Activated naive CD8-positive, alpha-beta T cell treated with anti-CD3 and anti-CD28 coated beads, Interleukin-2, amount 50 U/mL, for 24 hours (primary cell): ENCODE measurements at places on chromosomes 6 and 20.

DNA sequence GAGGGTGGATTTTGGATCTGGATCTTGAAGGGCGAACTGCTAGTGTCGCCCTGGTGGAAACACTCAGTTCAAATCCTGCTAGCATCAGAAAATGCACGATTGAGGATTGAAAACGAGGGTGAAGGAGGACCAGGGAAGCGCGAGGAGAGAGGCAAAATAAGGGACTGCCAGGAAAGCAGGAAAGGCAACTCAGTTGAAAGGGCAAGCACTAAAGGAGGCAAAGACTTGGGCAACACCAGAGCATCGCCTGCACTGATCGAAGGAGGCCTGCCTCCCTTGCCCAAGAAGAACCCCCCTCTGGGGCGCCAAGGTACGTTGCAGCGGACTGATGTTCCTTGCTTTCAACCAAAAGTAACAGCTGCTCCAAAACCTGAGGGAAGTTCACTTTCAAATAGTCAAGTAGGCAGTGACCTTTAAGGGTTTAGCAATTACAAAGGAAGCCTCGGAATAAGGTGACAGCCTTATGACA lies 308 bp upstream of the COL21A1 start:
- H3K36me3 ChIP-seq, result no peaks in the 10 kb centered on the region
- H3K4me1 ChIP-seq, result no peaks in the 10 kb centered on the region
- peaks cover 6% of the 10 kb centered on the region for H3K27me3 ChIP-seq

- H3K4me1 ChIP-seq, result peaks cover 34% of the 10 kb centered on the region
- peak; percentile 66 for DNase-seq
- H3K27ac ChIP-seq, result peak overlapping the region; percentile 48
- no peaks in the 10 kb centered on the region for H3K27me3 ChIP-seq
- peak overlapping the region; percentile 61 for H3K4me3 ChIP-seq
- no peaks in the 10 kb centered on the region for H3K36me3 ChIP-seq
Observed at GRCh38 chr6:169990095-169991030, 238.9 kb downstream of the ERMARD start.

DNA sequence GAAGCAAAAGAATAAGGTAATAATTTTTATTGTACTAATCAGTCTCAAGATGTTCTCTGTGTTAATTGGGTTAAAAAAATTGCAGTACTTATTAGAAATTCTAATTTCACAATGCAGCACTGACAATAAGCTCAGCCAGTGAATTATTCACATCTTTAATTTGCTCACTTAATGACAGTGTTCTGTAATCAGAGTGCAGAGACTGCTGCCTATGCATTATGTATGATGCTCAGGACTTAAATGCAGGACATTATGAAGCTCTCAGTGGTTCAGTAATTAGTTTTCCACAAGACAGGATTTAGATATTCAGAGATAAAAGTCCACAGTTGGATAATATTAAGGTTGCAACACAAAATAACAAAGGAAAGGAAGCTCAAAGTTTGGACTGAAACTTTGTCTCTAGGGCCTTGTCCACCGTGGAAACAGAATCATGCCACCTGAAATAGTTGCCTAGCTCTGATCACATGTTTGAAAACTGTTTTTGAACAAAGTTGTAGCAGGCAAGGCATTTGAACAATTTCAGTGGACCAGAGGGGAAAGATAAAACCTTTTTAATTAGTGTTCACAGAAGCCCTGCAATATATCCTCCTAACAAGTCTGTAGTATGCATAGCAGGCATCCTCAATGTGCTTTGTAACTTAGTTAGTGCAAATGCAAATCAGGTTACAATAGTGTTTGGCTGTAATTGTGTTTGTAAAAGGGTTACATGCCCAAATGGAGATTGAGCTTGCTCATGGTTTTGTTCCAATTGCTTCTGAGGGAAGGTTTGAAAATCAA lies 23.7 kb upstream of the MMS22L start:
- no peaks in the 10 kb centered on the region for H3K4me1 ChIP-seq
- H3K27me3 ChIP-seq, result peaks cover 14% of the 10 kb centered on the region
- no peak for DNase-seq
- no peak overlapping the region for H3K4me3 ChIP-seq
- H3K36me3 ChIP-seq, result no peaks in the 10 kb centered on the region

DNA sequence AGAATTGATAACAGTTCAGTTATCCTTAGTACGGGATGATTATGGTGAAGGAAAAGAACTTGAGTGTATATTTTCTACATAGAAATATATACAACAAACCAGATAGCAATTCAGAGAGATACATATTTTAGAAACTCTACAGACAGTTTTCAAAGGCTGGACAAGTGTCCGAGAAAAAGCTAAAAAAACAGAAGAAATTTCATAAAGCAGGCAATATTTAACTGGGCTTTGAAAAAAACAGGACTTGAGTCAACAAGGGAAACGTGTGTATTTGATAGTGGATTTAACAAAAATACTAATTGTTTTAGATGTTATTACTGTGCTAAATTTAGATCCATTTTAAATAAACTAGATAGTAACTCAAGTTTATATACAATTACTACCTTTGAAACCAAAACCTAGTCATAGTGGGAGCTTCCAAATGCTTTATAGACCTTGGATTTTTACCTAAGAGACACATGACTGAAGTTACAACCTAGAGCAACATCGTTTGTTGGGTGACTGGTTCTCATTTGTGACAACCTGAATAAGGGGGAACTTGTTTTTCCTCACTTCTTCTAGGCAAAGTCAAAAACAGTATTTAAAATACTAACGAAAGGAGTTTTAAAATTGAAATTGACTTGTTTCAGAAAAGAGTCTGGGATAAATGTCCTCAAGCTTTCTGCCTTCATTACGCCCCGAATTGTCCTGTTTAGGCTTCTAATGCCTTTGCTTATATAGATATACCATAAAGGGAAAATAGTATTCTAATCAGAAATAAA lies 116.7 kb upstream of the PRSS16 start:
- no peak overlapping the region for H3K4me3 ChIP-seq
- no peaks in the 10 kb centered on the region for H3K36me3 ChIP-seq
- peaks cover 26% of the 10 kb centered on the region for H3K4me1 ChIP-seq
- DNase-seq, result no peak

DNA sequence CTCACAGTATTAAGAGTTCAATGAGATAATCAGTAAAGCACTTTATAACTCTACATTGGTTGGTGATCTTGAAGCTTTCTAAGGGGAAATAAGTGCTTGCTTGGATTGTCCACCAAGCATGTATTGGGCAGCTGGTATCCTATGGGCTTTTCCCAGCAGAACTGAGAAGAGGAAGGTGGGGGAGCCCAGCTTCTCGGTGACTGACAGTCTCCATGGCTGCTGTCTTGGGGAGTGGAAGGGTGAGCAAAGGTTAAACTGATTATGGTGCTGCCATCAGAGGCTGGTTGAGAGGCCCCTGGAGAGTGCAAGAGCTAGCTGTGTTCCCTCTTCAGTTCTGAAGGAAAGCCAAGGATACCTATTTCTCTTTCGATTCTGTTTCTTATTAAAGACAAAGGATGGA lies 35.5 kb upstream of the ADTRP start:
- no peaks in the 10 kb centered on the region for H3K27me3 ChIP-seq
- H3K4me3 ChIP-seq, result no peak overlapping the region
- peaks cover 16% of the 10 kb centered on the region for H3K4me1 ChIP-seq
- H3K27ac ChIP-seq, result no peak overlapping the region
- H3K36me3 ChIP-seq, result no peaks in the 10 kb centered on the region

DNA sequence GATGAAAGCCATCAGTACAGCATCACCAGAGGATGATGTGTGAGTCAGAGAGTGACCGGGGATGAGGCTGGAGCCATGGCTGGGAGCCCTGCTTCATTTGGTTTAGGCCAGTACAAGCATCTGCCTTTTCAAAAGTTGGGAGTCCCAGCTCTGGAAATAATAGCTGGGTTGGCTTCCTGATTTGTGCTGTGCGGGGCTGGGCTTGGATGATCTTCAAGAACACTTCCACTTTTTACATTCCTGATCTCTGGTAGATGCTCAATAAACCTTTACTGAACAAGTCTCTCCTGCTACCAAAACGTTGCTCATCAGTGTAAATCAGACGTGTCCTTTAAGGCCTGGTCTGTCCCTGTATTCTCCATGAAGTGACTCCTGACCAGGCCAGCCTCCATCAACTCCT lies 44.1 kb upstream of the ADGRF4 start:
- H3K4me3 ChIP-seq, result no peak overlapping the region
- no peak overlapping the region for H3K27ac ChIP-seq
- DNase-seq, result no peak
- H3K27me3 ChIP-seq, result no peaks in the 10 kb centered on the region
- H3K36me3 ChIP-seq, result no peaks in the 10 kb centered on the region
- no peaks in the 10 kb centered on the region for H3K4me1 ChIP-seq

- peaks cover 3% of the 10 kb centered on the region for H3K36me3 ChIP-seq
- no peak for DNase-seq
- H3K4me1 ChIP-seq, result peaks cover 57% of the 10 kb centered on the region
Observed at GRCh38 chr20:48921883-48922820, 641 bp downstream of the ARFGEF2 start.

GRCh38 chr6:113209315-113209714 lies 647.8 kb upstream of the MARCKS start:
- H3K36me3 ChIP-seq, result no peaks in the 10 kb centered on the region
- H3K4me1 ChIP-seq, result no peaks in the 10 kb centered on the region
- no peak overlapping the region for H3K27ac ChIP-seq
- no peaks in the 10 kb centered on the region for H3K27me3 ChIP-seq
- DNase-seq, result no peak
